Neural progenitor cell (in vitro differentiated cells): ENCODE measurements at places on chromosomes 4 and X. TPM values are rescaled to one million over a fixed set of nuclear protein-coding genes. Genes with fewer than 3 reads are reported as not detected.
A peak's percentile ranks its signal among the peaks of the same experiment; 100 is the strongest.

Gene IL21
- not detected in 2 replicates for total RNA-seq

- DNase-seq, result no peak
These were observed 1911.4 kb downstream of the STIM2 start for GRCh38 chr4:28772066-28772465.

Gene OTUD5
- 38.6 and 46.3 TPM in 2 replicates for total RNA-seq

Gene GAGE1
- not detected in 2 replicates for total RNA-seq

- no peak for DNase-seq
These were observed 2.0 kb upstream of the ATRX start for GRCh38 chrX:77788050-77788449.

- no peak for DNase-seq
These were observed 44.8 kb downstream of the ABLIM2 start for GRCh38 chr4:8113611-8114377.

Gene GABRB1
- total RNA-seq, result not detected in 2 replicates

Gene MAB21L2
- 38.3 and 42.1 TPM in 2 replicates for total RNA-seq

- no peak for DNase-seq
These were observed 28.4 kb downstream of the PLS3 start for GRCh38 chrX:115589419-115589818.

DNA sequence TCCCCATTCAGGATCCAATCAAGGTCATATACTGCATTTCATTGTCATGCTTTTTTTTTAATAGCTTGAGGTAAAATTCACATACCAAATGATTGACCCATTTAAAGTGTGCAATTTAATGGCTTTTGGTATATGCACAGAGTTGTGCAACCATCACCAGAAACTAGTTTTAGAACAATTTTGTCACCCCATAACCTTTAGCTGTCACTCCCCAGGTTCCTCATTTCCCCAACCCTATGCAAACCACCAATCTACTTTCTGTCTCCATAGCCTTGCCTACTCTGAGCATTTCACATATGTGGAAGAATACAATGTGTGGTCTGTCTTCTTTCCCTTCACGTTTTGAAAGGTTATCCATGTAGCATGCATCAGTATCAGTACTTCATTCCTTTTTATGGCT, 1.4 kb upstream of the SMAD1 start:
- DNase-seq, result no peak

GRCh38 chr4:108512615-108513505, 107.5 kb upstream of the RPL34 start:
- peak; percentile 72 for DNase-seq

- DNase-seq, result no peak
These were observed 47.0 kb downstream of the SCLT1 start for GRCh38 chr4:129046055-129046959.

Gene CRMP1
- 91.4 and 140 TPM in 2 replicates for total RNA-seq

GRCh38 chr4:891747-892146, 40.4 kb downstream of the GAK start:
- peak; percentile 52 for DNase-seq

DNA sequence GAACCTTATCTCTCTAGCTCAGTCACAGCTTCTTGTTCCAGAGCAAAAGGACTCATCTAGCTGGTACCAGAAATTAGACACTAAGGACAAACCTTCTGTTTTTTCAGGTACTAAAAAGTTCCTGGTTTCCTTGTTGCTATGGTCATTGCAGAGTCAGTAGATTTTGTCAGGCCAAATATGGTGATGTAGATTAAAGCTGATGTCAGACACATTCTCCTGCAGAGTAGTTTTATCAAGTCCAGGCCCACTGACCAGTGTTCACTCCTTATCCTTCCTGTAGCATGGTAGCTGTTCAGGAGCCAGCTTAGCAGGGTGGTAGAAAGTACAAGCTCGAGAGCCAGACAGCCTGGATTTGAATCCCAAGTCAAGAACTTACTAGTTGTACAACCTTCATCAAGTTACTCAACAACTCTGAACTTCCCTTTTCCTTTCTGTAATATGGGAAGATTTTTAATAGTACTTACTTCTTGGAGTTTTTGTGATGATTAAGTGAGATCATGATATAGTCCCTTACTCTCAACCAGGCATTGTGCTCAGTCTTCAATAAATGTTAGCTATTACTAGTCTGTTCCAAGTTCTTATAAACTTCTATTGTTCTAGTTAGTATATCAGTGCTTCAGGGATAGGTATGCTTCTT, 17.9 kb downstream of the OCRL start:
- DNase-seq, result no peak

DNA sequence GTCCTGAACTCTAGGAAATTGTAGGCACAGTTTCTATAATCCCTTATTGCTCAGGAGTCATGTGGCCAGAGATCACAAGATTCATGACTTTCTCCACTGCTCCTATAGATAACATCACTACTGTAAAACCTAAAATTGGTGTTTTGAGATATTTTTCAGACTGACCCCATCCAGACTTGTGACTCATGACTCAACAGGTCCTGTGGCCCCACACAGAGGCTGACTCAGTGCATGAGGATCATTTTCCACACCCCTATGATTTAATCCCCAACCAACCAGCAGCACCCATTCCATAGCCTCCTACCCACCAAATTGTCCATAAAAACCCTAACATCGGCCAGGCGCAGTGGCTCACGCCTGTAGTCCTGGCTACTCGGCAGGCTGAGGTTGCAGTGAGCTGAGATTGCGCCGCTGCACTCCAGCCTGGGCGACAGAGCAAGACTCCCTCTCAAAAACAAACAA, 13.2 kb upstream of the XIAP start:
- DNase-seq, result no peak

DNA sequence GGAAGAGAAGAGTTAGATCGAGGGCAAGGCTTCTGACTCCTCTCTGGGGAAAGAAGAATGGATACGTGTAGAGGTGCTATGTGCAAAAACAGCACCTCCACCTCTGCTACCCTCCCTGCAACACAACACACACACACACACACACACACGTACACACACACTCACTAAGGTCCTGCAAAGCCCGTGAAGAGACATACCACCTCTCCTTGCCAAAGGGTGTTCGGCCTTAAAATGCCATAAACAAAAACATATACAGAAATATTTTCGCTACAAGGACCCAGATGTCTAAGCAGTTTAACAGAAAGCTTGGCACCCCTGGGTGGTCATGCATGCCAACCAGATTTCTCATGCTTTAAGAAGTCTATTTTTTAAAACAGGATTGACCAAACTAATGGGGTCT, 1.5 kb downstream of the TIFA start:
- DNase-seq, result no peak

DNA sequence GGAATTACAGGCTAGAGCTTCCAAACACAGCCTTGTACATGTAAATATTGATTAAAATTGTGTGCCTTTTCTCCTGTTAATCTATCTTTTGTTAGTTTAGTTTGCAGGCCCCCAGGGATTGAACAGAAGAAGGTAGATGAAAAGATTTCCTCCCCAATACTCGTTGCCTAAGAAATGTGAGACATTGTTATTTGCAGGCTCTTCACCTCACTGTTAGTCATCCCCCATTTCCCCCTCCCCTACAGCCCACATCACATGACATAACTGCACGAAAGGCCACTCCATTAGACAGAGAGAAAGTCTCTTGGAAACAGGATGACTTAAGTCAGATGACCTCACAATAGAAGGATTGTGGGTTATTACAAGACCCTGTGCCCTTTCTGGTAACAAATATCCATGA, 13.3 kb upstream of the MID1 start:
- DNase-seq, result no peak

DNA sequence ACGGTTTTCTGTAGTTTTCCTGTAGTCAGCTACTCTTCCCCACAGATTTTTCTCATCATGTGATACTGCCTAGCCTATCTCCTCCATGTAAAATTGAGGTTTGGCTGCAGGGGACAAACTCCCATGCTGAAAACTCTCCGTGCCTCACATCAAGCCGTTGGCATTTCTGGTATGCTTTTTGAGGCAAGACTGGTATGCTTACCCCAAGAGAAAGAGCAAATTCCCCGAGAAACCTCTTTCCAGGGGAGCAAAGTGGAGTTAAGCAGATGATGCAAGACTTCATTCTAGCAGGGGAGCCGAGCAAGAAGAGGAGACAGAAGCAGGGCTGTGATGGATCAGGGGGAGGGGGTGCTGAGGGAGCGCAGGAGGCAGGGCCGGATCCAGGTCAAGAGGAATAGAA, 4.8 kb downstream of the SOWAHD start:
- DNase-seq, result peak; percentile 13

- DNase-seq, result no peak
These were observed 269.3 kb upstream of the AGTR2 start for GRCh38 chrX:115901241-115901640.

Gene HEPH
- total RNA-seq, result 112 and 168 TPM in 2 replicates

Gene IGFBP7
- 0.86 and 1.5 TPM in 2 replicates for total RNA-seq

Gene ABCG2
- 0.62 and 2.4 TPM in 2 replicates for total RNA-seq

GRCh38 chrX:11097933-11098332, 13.2 kb upstream of the HCCS start:
- DNase-seq, result no peak

DNA sequence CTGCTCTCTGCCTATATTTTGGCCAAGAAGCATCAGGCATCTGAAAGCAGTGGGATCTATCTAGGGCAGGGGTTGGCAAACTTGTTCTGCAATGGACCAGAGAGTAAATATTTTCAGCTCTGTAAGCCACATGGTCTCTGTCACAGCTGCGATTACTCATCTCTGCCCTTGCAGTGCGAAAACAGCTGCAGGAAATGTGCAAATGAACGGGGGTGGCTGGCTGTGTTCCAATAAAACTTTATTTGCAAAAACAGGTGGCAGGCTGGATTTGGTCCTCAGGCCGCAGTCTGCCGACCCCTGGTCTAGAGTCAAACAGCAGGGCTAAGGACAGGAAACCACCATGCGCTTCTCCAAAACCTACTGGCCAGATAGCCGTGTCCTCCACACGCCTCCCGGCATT, 48.6 kb downstream of the ACOX3 start:
- no peak for DNase-seq

- DNase-seq, result no peak
These were observed 505.2 kb downstream of the ZNF674 start for GRCh38 chrX:46040001-46040400.

Gene NSUN7
- total RNA-seq, result 29.1 and 37.4 TPM in 2 replicates

DNA sequence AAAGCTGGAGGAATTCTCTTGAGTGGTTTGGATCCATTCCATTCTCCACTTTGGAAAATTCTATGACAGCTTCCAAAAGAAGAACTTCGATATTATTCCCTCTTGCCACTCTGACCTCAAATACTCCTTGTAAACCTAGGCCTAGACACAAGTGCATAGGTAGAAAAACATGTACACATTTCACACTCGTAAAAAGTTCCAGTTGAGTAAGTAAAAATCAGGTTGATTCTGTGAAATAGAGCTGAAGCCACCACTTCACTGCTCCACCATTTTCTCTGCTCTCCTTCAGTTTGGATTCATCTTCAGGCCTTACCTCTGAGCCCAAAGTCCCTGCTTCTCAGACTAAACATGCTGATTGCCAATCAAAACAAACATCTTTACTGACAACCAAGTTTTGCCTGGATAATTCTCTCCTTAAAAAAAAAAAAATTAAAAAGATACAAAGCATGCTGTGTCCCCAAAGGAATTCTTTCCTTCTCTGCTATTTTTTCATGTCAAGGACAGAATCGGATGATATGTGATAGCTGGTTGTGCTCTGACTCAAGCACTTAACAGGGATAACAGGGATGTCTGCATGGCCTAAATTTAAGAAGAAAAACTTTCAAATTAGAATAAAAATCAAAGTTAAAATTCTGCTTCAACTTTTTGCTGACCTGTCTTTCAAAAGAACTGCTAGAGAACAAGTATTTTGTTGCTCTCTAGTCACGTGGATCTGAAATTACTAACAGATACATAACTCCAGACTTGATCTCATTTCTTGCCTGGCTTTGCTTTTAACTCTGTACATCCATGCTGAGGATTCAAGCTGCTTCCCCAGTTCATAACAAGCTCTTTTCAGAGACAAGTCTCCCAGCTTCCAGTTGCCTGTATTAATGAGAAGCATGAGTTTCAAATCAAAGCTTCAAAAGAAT, 420.9 kb upstream of the INTU start:
- DNase-seq, result no peak

Gene WFS1
- 8.8 and 28.4 TPM in 2 replicates for total RNA-seq

- no peak for DNase-seq
These were observed 8.9 kb upstream of the P2RY8 start for GRCh38 chrX:1545776-1546408.

DNA sequence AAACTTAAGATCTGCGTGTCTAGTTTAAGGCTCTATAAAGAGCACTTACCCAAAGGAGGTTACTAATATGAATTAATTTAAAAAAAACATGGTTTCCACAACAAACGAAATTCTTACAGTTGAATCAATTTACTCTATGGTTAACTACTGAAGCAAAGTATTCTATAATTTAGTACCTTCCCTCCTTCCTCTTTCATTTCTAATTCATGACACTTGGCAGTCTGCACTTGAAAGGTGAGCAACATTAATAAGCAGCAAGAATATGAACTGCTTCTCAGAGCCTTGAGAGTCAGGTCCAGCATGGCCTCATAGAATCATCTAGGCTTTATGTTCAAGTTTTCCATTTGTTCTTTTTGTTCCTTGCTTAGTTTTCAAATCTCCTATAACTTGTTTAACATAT, 42.7 kb downstream of the TAPT1 start:
- no peak for DNase-seq

DNA sequence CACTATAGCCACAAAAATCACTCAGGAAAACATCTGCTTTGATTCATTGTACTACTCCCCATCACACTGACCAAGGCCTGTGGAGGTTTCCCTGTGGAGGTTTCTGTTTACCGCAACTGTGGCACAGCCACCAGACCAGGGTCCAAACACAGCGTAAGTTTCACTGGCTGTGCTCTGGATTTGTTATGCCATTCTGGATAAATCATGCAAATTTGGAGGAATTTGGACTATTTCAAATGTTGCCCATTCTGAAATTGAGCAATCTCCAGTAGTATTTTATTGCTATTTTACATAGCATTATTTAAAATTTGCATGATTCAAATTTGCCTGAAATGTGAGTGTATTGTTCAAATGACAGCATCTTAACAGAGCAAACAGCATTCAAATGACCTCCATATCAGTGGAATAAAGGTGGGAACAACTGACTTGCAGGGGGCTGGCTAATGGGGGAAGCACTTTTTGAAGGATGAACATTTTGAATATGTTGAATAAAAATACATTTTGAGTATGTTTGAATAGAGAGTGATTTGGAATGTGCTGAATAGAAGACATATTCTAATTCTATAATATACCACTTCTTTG, 66.1 kb upstream of the ACSL1 start:
- DNase-seq, result no peak

Gene PRSS12
- 1.6 and 1.9 TPM in 2 replicates for total RNA-seq

Gene TBX22
- 0.53 and 1.0 TPM in 2 replicates for total RNA-seq

Gene BMX
- not detected in 2 replicates for total RNA-seq

DNA sequence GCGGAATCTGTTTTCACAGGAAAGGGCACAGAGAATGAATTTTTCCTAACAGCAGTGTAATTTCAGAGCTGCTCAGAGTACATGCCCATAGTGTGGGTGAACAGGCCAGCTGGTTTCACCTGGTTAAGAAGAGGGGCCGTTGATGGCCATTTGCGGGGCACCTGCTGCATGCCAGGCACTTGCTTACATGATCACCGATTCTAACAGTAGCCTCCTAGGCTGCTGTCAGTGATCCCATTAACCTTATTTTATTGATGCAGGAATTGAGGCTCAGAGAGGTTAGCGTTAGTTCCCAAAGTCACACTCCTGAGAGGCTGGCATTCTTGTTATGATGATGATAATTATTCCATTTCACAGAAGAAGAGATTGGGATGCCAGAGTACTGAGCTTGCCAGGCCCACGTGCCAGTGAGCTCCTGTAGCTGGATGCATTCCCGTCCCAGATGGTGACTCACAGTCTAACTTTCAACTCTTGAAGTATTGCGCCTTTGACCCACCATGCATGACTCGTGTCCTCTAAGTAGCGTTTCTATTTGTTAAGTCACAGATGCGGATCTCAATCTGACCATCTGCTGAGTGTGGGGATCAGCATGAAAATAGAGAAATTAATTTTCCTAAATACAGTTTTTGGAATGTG, 76.5 kb downstream of the PSAPL1 start:
- DNase-seq, result no peak

Gene DACH2
- 0.11 and 0.25 TPM in 2 replicates for total RNA-seq
